Naive thymus-derived CD4-positive, alpha-beta T cell (primary cell): ENCODE measurements at places on chromosomes 7 and 10.

- no peaks in the 10 kb centered on the region for H3K4me1 ChIP-seq
- H3K27me3 ChIP-seq = no peaks in the 10 kb centered on the region
- DNase-seq = no peak
- H3K4me3 ChIP-seq = no peak overlapping the region
- H3K36me3 ChIP-seq = no peaks in the 10 kb centered on the region
These were observed 177.3 kb upstream of the MBL2 start for GRCh38 chr10:52949899-52950298.

- no peak overlapping the region for H3K27ac ChIP-seq
- no peaks in the 10 kb centered on the region for H3K27me3 ChIP-seq
- no peak for DNase-seq
- peaks cover 11% of the 10 kb centered on the region for H3K4me1 ChIP-seq
- no peaks in the 10 kb centered on the region for H3K36me3 ChIP-seq
These were observed 3.6 kb downstream of the ADCK2 start for GRCh38 chr7:140676306-140676705.

GRCh38 chr7:2000153-2000687, 232.5 kb downstream of the MAD1L1 start:
- DNase-seq = no peak
- no peak overlapping the region for H3K4me3 ChIP-seq
- no peak overlapping the region for H3K27ac ChIP-seq
- no peaks in the 10 kb centered on the region for H3K27me3 ChIP-seq
- H3K36me3 ChIP-seq = no peaks in the 10 kb centered on the region

DNA sequence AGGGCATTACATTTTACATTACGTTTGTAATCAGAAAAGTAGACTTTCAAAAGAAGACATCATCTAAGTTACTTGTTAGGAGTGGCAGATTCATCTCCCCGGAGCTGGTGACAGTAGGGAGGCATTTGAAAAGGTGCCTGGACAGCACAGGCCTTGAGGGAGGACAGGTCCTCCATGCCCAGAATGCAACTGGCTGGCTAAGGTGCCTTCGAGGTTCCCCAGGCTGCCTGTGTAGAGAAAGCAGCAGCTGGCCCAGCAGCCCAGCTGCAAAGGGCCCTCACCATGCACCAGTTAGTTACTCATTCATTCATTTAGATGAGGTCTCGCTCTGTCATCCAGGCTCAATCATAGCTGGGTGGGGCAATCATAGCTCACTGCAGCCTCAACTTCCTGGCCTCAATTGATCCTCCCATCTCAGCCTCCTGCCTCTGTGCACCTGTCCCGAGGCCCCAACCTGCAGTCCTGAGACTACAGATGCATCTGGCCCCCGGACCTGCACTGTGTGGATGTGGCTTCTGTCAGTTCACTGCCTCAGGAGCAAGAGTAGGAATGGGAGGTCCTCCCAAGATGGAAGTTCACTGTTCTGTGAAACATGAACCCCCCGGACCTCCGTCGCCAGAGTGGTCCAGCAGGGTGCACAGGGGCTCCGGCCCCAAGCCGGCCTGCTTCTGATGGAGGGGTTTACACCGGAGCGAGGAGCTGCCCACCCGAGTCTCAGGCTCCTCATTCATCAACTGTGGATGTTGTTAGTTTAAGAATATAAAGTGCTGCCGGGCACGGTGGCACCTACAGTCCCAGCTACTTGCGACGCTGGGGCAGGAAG, 36.6 kb downstream of the PRKAG2 start:
- no peaks in the 10 kb centered on the region for H3K27me3 ChIP-seq
- H3K4me3 ChIP-seq = no peak overlapping the region
- no peak for DNase-seq
- no peak overlapping the region for H3K27ac ChIP-seq
- H3K4me1 ChIP-seq = peaks cover 12% of the 10 kb centered on the region
- H3K36me3 ChIP-seq = no peaks in the 10 kb centered on the region

DNA sequence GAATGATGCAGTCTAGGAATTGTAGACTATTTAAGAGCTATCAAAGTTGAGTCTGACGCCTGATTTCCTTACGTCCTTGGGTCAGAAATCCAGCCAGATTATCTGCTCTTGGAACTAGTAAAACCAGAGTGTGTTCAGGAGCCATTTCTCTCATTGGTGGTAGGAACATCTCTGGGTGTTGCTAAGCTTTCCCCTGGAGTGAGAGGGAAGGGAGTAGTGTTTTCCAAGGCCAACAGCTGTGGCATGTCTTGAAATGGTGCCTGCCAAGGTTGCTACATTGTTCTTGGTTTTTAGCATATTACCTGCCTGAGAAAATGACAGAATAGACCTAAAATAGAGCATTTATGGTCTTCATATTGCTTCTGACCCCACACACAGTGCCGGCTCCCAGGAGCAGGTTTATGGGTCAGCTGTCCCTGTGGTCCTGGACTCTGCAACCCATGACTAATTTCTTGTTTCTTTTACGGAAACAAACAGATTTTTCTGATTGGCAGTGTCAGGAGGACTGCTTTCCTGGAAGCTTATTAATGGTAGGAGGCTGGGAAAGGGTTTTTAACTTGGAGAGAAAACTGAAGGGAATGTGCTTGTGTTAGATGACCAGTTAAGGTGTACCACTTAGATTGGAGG, 17.5 kb downstream of the GBF1 start:
- no peak for DNase-seq
- H3K4me3 ChIP-seq = no peak overlapping the region
- H3K27ac ChIP-seq = no peak overlapping the region
- no peaks in the 10 kb centered on the region for H3K27me3 ChIP-seq
- no peaks in the 10 kb centered on the region for H3K4me1 ChIP-seq

- H3K4me3 ChIP-seq = no peak overlapping the region
- DNase-seq = no peak
- H3K27ac ChIP-seq = no peak overlapping the region
- no peaks in the 10 kb centered on the region for H3K36me3 ChIP-seq
- no peaks in the 10 kb centered on the region for H3K4me1 ChIP-seq
These were observed 67.5 kb downstream of the STRA8 start for GRCh38 chr7:135300913-135301765.

DNA sequence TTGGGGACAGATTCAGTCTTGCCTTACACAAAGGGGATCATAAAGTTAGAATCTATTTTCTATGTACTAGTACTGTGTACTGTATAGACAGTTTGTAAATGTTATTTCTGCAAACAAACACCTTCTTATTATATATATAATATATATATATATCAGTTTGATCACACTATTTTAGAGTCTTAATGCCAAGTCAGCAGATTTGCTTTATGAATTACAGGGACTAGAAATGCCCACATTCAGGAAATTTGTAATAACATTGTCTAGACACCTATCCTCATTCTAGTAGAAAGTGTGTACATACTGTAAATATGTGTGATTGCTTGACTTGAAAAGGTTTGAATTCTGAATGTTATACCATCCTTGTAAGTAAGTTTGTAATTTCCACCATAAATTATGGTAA, 111.2 kb downstream of the NSUN6 start:
- H3K4me1 ChIP-seq = no peaks in the 10 kb centered on the region
- no peaks in the 10 kb centered on the region for H3K36me3 ChIP-seq
- no peak overlapping the region for H3K4me3 ChIP-seq
- no peaks in the 10 kb centered on the region for H3K27me3 ChIP-seq
- no peak for DNase-seq

GRCh38 chr10:75472685-75473084, 41.3 kb downstream of the LRMDA start:
- no peak for DNase-seq
- no peak overlapping the region for H3K4me3 ChIP-seq
- no peaks in the 10 kb centered on the region for H3K27me3 ChIP-seq
- no peaks in the 10 kb centered on the region for H3K4me1 ChIP-seq
- H3K27ac ChIP-seq = no peak overlapping the region

GRCh38 chr7:155009570-155010157, 6.7 kb upstream of the PAXIP1 start:
- no peaks in the 10 kb centered on the region for H3K36me3 ChIP-seq
- no peak overlapping the region for H3K27ac ChIP-seq
- no peaks in the 10 kb centered on the region for H3K27me3 ChIP-seq

DNA sequence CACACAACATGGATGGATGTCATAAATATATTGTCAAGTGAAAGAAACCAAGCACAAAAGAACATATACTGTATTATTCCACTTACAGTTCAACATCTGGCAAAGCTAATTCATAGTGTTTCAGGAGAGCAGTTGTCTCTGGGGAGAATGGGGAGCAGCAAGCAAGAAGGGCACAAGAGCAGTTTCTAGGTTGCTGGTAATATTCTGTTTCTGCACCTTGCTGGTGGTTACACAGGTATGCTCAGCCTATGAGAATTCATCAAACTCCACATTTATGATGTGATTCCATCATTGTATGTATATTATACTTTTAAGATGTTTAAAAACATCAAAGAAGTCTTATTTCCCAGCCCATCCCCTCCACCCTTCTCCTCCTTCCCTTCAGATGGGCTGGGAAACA, 18.1 kb upstream of the PALS2 start:
- no peaks in the 10 kb centered on the region for H3K4me1 ChIP-seq
- no peak overlapping the region for H3K4me3 ChIP-seq
- H3K36me3 ChIP-seq = no peaks in the 10 kb centered on the region
- H3K27me3 ChIP-seq = no peaks in the 10 kb centered on the region
- no peak overlapping the region for H3K27ac ChIP-seq

DNA sequence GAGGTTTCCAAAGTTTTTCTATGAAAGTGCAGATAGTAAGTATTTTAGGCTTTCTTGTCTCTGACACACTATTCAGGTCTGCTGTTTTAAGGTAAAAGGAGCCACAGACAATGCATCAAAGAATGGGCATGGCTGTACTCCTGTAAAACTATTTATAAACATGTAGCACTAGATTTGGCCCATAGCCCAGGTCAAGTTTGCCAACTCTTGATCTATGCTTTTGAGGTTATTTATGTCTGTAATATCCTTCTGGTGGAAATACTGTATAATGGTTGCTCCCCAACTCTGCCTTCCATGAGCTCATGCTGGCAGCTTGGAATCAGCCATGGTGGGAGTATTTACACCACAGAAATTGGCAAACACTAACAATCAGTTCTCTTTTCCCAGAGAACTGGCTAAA, 244.6 kb downstream of the BUB3 start:
- H3K27ac ChIP-seq = no peak overlapping the region
- H3K27me3 ChIP-seq = no peaks in the 10 kb centered on the region
- no peaks in the 10 kb centered on the region for H3K4me1 ChIP-seq
- H3K4me3 ChIP-seq = no peak overlapping the region

DNA sequence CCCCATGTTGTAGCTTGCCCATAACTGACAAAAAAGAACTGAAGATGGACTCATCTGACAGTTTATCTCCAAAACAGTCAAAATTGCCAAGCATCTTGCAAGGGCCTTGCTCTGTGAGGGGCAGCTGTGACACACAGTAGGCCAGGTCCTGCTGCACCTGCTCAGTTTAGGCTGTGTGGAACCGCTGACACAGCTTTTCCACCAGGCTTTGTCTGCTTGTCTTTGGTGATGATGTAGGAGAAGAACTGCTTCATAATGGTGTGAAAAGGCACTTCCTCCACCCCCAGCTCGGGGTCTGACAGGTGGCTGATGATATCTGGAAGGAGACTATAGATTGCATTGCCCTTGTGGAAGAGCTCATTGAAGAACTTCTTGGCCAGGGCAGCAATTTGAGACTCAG, 92.6 kb downstream of the NPSR1 start:
- H3K27ac ChIP-seq = no peak overlapping the region
- no peak overlapping the region for H3K4me3 ChIP-seq
- H3K36me3 ChIP-seq = no peaks in the 10 kb centered on the region
- no peak for DNase-seq

- H3K4me3 ChIP-seq = no peak overlapping the region
- H3K4me1 ChIP-seq = no peaks in the 10 kb centered on the region
- H3K36me3 ChIP-seq = no peaks in the 10 kb centered on the region
- H3K27ac ChIP-seq = no peak overlapping the region
These were observed 90.1 kb downstream of the MKI67 start for GRCh38 chr10:128036011-128036615.

DNA sequence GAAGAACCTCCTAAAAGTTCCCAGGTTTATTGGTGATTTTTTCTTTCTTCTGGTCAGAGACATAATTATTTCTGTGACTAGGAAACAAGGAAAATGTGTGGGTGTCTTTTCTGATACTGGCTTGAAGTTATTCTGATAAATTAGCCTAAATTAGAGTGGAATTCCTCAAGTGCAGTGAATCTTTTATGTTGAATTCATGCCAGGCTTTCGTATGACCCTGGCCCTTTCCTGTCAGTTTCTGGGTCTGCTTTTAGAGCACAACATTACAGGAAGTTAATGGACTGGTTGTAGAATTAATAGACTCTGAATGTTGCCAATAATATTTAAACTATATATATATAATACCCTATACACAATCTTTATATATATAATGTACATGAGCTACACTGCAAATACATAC, 230.6 kb upstream of the KIAA1217 start:
- no peak for DNase-seq
- no peak overlapping the region for H3K4me3 ChIP-seq
- no peaks in the 10 kb centered on the region for H3K4me1 ChIP-seq
- no peaks in the 10 kb centered on the region for H3K36me3 ChIP-seq
